AG09319 (cell line): ENCODE measurements at places on chromosomes 11 and 22.

DNA sequence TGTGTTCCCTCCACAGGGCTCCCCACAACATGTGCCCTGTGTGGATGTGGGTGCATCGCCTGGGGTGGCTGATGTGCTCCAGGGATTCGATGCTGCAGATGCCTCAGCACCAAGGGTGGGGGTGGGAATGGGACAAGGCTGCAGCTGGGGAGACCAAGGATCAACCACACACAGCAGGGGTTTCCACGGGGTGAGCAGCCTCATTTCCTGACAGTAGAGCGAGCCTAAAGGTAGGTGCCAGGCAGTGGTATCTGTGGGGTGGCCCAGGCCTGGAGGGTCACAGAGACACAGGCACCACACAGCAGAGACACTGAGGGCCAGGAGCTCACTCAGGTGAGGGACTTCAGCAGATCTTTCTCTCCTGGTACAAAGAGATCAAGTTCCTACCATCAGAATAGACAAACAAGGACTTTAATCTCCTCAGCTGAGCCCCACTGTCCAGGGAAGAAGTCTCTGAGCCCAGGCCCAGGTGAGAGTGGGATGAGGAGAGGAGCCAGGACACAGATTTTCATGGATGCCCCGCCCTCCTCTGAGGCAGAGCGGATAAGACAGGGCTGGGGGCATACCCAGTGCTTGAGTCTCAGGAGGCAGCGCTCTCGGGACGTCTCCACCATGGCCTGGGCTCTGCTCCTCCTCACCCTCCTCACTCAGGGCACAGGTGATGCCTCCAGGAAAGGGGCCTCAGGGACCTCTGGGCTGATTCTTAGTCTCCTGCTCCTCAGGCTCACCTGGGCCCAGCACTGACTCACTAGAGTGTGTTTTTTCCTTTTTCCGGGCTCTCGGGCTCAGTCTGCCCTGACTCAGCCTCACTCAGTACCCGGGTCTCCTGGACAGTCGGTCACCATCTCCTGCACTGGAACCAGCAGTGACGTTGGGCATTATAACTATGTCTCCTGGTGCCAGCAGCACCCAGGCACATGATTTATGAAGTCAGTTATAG is 19.7 kb downstream of the GGTLC2 start:
- no peak for DNase-seq

DNA sequence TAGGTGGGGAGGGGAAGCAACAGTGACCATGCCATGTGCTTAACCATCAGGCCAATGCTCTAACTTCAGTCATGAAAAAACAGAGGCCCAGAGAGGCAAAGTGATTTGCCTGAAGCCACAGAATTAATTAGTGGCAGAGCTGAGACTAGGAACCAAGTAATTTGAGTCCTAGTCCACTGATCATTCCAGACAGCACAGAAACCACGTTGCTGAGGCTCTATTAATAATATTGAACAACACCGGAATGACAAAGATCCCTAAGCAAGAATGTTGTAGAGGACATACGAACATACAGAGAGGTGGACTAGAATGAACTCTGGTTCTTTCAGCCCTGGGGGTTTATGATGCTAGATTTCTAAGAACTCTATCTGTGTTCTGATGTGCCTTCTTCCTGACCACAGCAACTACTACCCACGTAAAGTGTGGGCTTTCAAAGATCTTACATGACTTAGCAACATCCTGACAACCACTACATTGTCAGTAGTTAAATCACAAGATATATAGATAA is 92.3 kb downstream of the GAB2 start:
- no peak for DNase-seq

GRCh38 chr22:36873614-36874308 is 13.0 kb downstream of the NCF4 start:
- DNase-seq, result peak; percentile 22

DNA sequence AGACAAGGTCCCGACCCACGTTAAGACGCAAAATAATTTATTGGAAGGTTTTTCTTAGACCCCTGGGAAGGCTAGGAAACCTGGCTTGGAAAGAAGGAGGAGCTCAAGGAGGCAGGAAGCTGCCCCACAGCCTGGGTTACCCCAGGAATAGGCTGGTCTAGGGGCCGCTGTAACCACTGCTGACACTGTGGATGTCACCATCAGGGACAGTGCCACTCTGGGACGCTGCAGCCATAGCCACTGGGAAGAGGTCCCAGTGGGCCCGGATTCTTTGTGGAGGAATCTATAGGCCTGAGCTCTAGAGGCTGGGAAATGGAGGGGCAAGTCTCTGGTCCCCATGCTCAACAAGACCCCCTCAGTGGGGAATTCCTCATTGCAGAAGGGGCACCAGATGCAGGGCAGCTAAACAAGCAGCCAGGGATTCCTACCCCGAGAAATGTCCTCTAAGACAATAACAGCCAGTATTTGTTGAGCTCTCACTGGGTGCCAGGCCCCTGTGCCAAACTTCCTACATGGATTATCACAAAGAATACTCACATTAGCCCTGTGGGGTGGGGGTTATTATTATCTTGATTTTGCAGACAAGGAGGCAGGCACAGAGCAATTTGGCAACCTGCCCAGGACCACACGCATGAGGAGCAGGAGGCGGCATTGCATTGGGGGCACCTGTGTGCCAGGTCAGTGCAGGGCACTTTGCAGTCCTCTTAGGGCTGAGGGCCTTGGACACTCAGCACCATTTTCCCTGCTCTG is 19.5 kb upstream of the CHKA start:
- DNase-seq, result no peak

DNA sequence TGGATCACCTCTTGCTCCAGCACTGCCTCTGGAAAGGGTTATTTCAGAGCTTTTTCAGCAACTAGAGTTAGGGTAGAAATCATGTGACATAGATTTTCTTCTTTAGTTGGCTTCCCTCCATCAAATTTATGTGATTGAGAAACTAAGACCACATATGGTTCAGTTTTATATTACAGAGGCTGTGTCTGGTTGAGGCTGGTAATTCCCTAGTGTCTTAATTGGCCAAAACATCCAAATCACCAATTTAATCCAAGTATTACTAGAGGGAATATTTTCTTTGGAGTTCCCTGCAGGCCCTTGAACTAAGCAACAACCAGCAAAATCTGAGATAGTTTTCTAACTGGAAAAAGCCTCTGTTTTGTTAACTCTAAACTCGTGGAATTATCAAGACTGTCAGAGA is 136.3 kb downstream of the ARHGAP42 start:
- DNase-seq, result peak; percentile 60

DNA sequence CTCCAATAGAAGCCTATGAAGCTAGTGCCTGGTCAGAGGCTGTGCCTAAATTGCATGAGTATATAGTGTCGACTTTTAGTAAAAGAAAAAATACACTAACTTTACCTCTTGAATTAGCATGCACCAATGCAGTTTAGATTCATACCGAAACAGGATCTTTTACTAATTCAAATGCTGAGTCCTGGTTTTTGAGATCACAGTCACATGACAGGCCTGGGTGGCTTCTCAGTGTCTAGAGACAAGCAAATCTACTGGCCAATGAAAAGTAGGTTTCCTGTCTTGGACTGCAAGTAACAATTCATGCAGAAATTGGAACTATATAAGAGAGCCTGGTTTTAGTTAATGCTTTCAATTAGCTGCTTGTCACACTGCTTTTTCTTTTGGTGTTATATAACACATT is 7.2 kb downstream of the ARHGEF12 start:
- DNase-seq, result no peak

GRCh38 chr11:16856022-16856471 is 117.6 kb downstream of the C11orf58 start:
- DNase-seq, result no peak

- DNase-seq, result peak; percentile 67
Observed at GRCh38 chr22:46596032-46596441, 24.1 kb upstream of the GRAMD4 start.

DNA sequence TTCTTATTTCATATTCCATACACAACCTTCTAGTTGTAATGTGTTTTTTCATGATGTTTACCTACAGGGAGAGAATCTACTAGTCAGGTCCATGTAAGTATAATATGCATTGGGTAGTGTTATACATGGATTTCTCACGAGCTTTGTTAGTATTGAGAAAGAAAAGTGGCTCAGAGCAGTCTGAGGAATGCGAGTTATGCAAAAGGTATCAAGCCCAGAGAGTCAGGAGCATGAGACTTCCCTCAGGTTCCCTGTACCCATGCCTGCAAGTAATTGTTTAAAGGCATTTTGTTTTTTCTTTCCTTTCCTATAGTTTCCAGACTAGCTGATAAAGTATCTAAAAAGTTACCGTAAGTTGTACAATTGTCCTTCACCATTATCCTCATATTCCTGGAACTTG is 66.1 kb downstream of the STK33 start:
- DNase-seq, result no peak

GRCh38 chr22:45407793-45408192 is 5.6 kb downstream of the SMC1B start:
- DNase-seq, result no peak

DNA sequence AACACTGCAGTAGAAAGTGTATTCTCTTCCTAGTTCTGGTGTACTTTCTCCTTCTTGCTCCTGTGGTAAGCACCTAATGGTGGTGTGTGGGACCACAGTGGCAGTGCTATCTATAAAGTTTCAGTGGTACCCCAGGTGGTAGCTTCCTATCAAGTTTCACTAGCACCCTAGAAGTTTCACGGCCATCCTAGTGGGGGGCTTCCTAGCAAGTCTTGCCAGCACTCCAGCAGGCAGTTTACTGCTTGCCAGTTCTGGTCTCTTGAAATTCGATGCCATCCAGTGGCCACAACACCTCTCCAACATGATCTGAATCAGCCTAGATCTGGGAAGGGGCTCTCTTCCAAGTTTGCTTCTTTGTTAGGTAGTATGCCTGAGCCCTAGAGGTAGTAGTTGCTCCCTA is 229.6 kb downstream of the SWAP70 start:
- DNase-seq, result no peak

- DNase-seq, result no peak
Observed at GRCh38 chr11:14015711-14016110, 53.2 kb downstream of the SPON1 start.

DNA sequence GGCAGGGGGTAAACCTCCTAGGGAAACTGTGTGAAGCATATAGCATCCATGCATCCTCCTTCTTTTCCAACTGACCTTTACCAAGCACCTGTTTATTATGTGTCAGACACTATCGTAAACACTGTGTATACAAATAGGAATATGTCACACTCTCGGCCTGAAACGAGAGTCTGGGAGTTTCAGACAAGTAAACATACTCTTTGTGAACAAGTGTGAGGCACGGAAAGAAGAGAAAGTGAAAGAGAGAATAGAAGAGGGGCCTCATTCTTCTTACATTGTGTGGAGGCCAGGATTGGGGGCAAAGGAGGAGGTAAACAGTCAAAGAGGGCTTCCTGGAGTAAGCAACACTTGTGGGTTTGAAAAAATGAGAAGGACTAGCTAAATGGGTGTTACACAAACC is 16.4 kb downstream of the CSNK2A3 start:
- no peak for DNase-seq

DNA sequence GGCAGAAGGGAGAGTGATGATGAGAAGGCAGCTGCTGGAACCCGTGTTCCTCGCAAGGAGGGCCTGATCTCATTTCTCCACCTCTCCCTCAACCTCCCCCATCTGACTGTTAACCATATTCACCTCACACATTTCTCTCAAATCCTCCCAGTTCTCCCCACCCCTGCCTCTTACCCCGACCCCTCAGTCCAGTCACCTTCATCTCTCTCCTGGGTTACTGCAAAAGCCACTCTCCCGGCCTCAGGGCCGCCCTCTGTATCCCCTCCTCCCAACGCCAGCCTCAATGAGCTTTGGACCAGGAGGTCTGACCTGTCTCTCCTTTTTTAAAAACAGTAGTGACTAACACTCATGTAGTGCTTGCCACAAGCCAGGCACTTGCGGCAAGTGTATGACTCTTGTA is 29.5 kb upstream of the LMO1 start:
- no peak for DNase-seq

DNA sequence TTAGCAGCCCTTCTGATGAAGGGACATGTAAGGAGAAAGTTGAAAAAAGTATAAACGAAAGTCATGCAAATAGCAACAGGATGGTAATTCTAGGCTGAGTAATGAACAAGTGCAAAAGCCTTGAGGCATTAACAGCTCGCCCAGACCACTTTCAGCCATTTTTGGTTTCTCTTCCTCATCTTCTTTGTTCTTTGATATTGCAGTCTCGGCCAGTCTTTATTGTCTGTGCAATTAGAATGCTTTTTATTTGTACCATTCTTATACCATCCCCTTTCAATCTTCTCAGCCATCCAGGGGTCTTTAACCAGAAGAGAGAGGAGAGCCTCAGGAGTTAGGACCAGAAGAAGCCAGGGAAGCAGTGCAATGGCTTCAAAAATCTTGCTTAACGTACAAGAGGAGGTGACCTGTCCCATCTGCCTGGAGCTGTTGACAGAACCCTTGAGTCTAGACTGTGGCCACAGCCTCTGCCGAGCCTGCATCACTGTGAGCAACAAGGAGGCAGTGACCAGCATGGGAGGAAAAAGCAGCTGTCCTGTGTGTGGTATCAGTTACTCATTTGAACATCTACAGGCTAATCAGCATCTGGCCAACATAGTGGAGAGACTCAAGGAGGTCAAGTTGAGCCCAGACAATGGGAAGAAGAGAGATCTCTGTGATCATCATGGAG is 7.3 kb downstream of the TRIM34 start:
- DNase-seq, result no peak

DNA sequence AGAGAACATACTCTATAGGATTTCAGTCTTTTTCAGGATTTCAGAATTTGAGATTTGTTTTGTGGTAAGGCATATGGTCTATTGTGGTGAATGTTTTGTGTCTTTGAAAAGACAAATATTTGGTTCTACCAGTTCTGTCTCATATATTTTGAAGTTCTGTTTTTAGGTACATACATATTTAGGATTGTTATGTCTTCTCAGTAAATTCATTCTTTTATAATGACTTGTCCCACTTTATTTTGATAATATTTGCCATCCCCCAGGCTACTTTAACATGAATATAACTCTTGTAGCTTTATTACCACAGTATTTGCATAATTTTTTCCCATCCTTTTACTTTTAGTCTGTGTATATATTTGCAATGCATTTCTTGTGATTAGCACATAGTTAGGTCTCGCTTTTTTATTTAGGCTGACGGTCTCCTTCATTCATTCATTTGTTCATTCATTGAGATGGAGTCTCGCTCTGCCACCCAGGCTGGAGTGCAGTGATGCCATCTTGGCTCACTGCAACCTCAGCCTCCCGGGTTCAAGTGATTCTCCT is 32.1 kb downstream of the MTMR3 start:
- DNase-seq, result no peak

- DNase-seq, result no peak
Observed at GRCh38 chr22:40451210-40451609, 80.8 kb downstream of the SGSM3 start.

DNA sequence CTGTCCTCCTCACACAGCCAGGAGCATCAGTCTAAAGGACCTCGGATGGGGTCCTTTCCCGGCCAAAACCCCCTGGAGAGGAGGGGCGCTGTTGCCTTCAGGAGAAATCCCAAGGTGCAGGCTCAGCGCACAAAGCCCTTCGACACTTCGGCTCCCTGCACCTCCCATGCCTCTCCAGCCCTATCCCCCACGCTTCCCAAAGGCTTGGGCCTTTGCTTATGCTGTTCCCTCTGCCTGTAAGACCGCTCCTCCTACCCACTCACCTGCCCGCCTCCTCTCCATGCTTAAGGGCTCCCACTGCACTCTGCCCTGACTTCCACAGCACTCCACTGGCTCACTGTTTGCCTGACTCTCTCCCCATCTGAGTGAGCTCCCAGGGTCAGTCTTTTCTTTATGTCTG is 13.5 kb downstream of the SLC15A3 start:
- DNase-seq, result no peak
